ENCODE measurements at places on chromosomes 4 and X.
A peak's percentile ranks its signal among the peaks of the same experiment; 100 is the strongest.

- no peak for DNase-seq
Measured at GRCh38 chr4:42399393-42399792, 2.1 kb downstream of the SHISA3 start.

GRCh38 chr4:20368926-20369325 lies 117.2 kb downstream of the SLIT2 start:
- DNase-seq = peak; percentile 58

DNA sequence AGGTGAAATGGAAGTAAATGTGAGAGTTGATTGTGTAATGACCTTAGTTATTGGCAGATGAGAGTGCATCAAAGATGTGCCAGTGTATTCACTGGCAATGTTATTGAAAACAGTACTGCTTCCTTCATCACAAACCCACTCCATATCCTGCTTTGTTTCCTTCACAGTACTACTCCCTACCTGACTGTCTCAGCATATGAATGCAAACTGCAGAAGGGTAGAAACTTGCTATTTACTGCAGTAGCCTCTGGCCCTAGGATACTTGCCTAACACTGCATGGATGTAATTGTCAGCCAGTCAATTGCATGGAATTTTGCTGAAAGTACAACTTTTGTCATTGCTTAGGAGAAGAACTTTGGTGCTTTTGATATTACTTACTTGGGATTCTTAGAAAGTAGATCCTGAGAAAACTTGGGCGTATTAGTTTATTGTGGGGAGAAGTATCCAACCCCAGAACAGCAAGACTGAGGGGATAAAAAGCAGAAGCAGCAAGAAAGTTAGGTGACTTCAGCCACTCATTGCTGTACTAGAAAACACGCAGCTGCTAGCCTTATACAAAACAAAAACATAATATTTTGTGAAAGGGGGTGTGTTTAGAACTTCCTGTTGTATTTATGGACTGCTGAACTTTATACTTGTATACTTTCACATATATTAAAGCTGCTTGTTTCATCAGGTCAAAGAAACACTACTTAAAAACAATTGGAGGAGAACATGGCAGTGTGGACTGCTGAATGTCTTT lies 219.0 kb downstream of the CCNG2 start:
- no peak for DNase-seq

GRCh38 chr4:80069108-80069836 lies 3.8 kb downstream of the ANTXR2 start:
- DNase-seq = no peak

DNA sequence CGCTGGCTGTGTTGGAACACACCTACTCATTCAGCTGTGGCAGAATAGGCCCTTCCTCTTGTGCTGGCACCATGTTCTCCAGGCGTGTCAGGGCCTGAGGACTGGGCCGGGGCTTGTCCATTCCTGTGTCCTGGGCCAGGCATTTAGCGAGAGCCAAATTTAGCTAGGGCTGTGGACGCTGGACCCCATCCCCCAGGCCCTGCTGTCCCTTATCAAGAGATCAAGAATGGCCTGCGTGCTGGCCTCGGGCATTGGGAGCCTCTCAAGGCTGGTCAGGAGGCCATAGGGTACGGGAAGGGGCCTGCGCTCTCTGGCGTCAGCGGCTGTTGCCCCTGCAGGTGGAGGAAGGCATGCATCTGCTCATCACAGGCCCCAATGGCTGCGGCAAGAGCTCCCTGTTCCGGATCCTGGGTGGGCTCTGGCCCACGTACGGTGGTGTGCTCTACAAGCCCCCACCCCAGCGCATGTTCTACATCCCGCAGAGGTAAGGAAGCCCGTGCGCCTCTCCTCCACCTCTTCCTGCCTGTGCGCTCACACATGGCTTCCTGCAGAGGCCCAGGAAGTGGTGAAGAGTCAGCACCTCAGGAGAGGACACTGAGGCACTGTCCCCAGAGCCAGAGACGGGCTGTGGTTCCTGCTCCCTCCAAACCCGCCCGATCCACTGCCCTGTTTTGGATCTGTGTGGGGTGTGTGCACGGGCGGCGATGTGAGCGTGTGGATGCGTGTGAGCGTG lies 15.3 kb downstream of the ABCD1 start:
- DNase-seq = no peak

- no peak for DNase-seq
Measured at GRCh38 chrX:115949900-115950822, 220.4 kb upstream of the AGTR2 start.

GRCh38 chrX:153642655-153643430 lies 4.2 kb upstream of the DUSP9 start:
- no peak for DNase-seq

DNA sequence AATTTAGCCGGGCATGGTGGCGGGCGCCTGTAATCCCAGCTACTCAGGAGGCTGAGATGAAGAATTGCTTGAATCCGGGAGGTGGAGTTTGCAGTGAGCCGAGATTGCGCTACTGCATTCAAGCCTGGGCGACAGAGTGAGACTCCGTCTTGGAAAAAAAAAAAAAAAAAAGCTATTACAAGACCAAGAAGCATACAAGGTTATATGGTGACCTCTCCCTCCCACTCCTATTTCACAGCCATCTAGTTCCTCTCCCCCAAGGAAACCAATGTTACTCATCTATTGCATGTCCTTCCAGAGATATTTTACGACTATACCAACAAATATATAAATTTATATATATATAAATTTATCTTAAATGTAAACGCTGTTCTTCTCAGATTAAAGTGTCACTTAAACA lies 3.2 kb downstream of the SLC9A7 start:
- DNase-seq = no peak

- no peak for DNase-seq
Measured at GRCh38 chrX:19403696-19404095, 60.0 kb downstream of the PDHA1 start.

DNA sequence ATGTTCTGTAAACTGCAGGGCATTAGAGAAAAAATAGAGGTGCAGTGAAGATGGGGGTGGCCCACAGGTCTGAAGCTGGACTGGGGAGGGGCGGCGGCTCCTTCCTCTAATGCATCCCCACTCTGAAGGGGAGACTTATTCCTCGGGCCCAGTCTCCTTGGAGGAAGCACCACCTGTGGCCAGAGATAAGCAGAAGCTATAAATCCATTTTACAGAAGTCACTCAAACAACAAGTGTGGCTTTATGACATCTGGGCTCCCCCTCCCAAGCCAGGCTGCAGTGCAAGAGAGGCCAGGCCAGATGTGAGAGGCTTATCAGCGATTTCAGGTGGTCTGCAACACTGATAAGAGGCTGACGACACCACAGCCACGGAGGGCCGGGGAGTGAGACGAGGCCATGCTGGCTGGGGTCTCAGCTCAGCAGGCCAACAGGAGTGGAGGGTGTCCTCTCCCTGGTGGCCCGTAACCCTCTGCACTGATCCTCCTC lies 15.8 kb downstream of the CYTL1 start:
- no peak for DNase-seq

- peak; percentile 0 for DNase-seq
Measured at GRCh38 chr4:41814565-41814964, 66.0 kb upstream of the PHOX2B start.

GRCh38 chr4:114209584-114209983 lies 230.1 kb upstream of the ARSJ start:
- DNase-seq = no peak

- DNase-seq = no peak
Measured at GRCh38 chrX:78979789-78980464, 34.7 kb downstream of the P2RY10 start.

- DNase-seq = peak; percentile 44
Measured at GRCh38 chrX:100090931-100091330, 319.1 kb downstream of the PCDH19 start.

DNA sequence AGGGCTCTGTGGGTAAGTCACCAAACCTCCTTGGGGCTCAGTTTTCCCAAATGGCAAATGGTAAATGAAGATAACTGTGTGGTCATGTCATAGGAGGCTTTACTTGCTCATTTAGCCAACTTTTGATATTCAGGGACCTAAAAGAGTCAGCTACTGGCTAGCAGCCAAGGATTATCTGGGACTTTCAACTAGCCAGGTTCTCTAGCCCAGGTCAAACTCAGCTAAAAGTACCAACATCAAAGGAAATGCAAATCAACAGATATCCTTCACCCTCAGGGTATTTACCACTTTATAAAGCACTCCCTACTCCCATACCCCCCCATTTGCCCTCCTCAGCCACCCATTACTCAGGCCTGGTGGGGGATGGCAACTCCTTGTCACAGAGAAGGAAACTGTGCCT lies 7.5 kb downstream of the AMER1 start:
- DNase-seq = no peak

DNA sequence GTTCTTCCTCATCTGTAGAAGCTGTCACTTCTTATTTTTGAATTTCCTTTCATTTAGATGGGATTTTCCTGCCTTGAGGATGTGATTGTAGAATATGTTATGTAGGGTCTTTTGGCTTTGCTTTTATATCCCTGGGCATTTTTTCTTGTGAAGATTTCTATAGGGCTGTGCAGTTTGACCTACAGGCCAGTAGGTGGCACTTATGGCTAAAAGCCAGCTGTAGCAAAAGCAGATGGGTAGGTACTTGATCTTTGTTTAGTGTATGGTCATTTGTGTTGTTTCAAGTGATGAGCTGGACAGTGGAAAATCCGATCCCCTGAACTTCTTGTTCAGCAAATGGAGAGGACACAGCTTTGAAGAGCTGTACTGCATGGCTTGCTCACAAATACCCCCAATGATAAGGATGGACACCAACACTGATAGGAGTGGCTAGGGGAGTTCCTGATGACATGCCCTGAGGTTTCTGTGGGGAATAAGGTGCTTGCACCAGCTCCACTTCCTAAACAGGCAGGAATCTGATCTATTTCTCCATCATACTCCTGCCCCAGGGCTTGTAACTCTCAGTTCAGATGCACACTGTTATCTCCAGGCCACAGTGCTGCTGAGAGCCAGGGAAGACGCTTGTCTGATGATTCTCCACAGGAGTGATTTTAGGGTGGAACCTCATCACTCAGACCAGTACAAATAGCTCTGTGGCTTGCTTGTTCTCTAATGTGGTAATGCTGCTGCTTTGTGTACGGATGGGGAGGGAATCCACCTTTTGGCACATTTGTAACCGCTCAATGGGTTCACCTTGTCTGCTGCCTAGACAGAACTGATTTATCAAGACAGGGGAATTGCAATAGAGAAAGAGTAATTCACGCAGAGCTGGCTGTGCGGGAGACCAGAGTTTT lies 417.1 kb upstream of the MAGEB16 start:
- DNase-seq = peak; percentile 3

GRCh38 chr4:80913381-80913780 lies 117.1 kb upstream of the BMP3 start:
- DNase-seq = no peak

DNA sequence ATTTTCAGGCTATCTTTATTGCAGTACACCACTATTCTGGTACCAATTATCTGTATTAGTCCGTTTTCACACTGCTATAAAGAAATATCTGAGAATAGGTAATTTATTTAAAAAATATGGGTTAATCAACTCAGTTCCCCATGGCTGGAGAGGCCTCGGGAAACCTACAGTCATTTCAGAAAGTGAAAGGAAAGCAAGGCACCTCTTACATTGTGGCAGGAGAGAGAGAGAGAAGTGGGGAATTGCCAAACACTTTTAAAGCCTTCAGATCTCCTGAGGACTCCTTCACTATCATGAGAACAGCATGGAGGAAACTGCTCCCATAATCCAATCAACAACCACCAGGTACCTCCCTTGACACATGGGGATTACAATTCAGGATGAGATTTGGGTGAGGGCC lies 54.7 kb downstream of the AMER1 start:
- DNase-seq = no peak

DNA sequence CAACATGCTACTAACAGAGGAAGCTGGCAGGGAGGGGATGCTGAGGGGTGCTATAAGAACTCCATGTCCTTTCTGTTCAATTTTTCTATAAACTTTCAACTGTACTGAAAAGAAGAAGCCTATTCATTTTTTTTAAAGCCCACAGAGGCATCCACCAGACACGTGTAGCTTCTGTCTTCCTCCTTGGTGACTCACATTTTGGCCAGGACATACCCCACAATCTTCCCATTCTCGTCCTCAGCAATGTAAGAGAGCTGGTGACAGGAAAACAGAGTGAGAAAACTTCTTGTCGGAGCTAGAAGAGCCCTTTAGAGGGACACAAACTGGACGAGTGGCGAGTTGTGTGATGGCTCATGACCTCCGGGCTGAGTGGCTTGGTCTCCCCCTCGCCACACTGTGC lies 1.1 kb downstream of the NAA10 start:
- peak; percentile 34 for DNase-seq

- DNase-seq = no peak
Measured at GRCh38 chr4:15976456-15977447, 13.8 kb upstream of the FGFBP2 start.

DNA sequence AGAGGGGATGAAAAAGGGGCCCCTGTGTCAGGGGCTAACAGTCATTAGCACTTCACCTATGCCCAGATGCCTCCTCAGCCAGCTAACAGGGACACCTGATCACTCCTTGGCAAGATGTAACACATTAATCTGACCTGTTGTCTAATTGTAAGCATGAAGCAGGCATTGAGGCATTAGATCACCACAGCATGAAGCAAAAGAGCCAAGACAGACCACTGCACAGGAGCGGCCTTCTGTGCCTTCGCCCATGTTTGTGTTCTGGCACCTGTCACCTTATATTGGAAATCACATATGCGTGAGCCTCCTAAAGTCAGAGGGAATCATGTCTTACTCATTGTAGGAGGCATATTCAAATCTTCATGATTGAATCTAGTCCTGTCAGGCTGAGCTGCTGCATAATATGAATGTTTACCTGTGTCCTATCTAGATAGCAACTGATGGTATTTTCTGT lies 48.4 kb downstream of the PTTG2 start:
- DNase-seq = no peak

- DNase-seq = no peak
Measured at GRCh38 chr4:53684136-53685130, 93.1 kb upstream of the LNX1 start.

GRCh38 chr4:161992317-161992716 lies 171.5 kb downstream of the FSTL5 start:
- DNase-seq = no peak

- DNase-seq = no peak
Measured at GRCh38 chrX:53714580-53715345, 28.2 kb upstream of the HUWE1 start.

- DNase-seq = no peak
Measured at GRCh38 chr4:10158333-10158942, 41.8 kb upstream of the WDR1 start.

- DNase-seq = no peak
Measured at GRCh38 chr4:94758141-94758699, 465 bp downstream of the BMPR1B start.

Data from GM04504 (cell line).